Stimulated activated CD4-positive, alpha-beta T cell treated with anti-CD3 and anti-CD28 coated beads, TNF-alpha, amount 100 ng/mL, for 4 hours (primary cell): ENCODE measurements at places on chromosomes 4 and X.

- DNase-seq = no peak
These were observed 2.8 kb downstream of the MXD4 start for GRCh38 chr4:2259036-2259540.

GRCh38 chrX:3567686-3568085 lies 145.8 kb downstream of the PRKX start:
- DNase-seq = no peak

GRCh38 chrX:13028871-13029636 lies 15.4 kb downstream of the FAM9C start:
- no peak for DNase-seq

GRCh38 chr4:184849185-184849584 lies 23.4 kb upstream of the ACSL1 start:
- no peak for DNase-seq

GRCh38 chr4:78613522-78614321 lies 62.2 kb downstream of the ANXA3 start:
- DNase-seq = no peak

DNA sequence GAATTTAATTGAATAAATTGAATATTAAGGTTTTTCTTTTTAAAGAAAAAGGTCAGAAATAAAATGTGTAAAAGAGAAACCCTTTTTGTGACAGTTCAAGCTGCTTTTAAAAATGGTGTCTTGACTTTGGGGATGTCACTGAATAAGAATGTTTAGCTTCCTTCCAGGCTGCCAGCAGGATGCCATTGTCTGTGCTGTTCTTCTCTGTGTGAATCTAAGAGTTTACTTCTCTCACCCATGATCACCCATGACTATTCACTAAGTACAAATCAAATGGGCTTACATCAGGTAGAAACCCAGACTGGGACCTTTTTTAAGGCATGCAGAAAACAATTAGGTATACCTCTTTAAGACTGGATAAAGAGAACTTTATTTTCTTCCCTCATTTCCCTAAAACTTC lies 115.3 kb downstream of the DACH2 start:
- DNase-seq = no peak

DNA sequence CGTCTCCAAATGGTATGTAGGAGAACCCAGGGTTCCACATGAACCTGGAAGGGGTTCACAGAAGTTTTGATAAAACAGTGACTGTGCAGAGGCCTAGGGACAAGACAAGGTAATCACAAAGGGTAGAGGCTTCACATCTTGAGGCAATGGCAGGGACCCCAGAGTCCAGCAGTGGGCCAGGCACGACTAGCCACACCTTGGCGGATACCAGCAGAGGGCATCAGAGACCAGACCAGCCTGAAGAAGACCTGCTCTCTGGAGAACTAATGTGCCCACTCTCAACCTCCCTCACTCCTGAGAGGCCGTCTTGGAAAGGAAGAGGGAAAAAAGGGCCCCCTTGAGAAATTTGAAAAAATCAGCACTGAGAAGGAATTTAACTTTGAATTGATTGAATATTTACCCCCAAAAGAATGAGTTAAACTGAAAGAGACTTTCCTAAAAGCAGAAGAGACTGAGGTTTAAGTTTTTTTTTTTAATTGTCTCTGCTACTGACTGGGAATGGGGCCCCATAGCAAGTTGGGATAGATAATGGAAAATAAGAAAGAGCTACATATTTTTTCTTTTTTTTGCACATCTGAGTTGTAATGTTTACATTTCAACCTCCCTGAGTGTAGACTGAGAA lies 243.8 kb upstream of the JADE1 start:
- DNase-seq = no peak

DNA sequence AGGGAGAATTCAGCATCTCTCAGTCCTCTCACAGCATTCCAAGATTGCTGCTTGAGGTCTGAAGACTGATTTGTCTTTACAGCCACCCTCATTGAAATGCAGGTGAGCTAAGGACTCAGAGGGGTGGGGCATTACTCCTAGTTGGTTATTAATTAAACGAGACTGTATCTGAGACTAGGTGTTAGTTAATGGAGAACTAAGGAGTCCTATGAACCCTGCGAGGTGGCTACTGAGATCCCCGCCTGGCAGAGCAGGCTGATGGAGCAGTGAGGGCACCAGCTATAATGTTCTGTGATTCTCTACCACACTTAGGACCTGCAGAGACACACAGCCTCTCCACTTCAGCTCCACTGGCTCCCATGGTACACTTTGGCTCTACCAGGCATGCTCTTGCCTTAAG lies 215.3 kb downstream of the MID1IP1 start:
- DNase-seq = no peak

GRCh38 chrX:152813206-152813605 lies 17.4 kb downstream of the CETN2 start:
- DNase-seq = no peak

DNA sequence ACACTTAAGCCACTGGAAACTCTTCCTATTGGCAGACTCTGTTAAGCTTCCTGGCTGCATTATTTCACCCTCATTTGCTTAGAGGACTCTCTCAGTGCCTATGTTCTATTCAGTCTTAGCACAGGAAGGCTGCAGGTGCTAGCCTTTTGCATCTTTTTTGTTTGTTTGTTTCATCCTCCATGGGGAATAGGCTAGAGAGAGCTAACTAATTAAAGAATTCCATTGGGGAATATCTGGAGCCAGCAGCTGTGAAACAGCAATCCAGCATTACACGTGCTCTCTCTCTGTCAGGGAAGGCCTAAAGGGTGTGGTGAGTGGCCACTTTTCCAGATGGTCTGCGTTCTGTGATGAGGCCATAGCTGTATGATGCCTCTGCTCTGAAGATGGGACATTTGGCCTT lies 633.6 kb downstream of the SPRY1 start:
- DNase-seq = no peak

DNA sequence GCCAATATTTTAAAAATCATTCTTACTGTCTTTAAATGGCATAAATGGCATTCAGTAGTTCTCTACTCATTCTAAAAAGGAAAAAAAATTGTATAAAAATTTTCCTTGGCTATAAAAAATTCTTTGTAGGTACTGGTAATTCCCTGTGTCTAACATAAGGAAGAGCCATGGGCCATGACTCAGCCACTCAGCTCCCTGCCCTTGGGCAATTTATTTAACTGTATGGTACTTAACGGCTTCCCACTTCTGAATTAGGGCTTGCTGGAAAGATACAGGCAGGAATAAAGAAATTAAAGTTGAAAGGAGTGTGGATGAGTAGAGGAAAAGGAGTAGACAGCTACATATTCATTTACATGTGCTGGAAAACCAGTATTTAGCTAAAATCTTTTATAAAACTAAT lies 30.6 kb downstream of the ABHD18 start:
- DNase-seq = no peak

DNA sequence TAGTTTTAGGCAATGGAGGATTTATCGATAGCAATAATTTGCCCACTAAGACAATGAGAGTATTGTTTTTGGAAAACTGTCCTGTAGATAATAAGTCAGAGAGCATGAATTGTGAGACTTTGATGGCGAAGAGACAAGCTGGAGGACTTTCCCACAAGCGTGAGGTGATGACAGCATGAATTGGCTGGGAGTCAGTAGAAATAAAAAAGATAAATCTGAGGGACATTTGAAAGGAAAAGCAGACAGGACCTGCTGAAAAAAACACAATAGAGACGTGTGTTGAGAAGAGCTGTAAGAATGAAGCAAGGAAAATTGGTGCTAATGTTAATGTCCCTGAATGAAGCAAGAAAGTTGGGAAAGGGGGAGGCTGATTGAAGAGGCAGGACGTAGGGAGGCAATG lies 233.5 kb downstream of the DCTD start:
- DNase-seq = no peak

GRCh38 chrX:133923113-133923512 lies 62.3 kb downstream of the GPC3 start:
- DNase-seq = no peak

DNA sequence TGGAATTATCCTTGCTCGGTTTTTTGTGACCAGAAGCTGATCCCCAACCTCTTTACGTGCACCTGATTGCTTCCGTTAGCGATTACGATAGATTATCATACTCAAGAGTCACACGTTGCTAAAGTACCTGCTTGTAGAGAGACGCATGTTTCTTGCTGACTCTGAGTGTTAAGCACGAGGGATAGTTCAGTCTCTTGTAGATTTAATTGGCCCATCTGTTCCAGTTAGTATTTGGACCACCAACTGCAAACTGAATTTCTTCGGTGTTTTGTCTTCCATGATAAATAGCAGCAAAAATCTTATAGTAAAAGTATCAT lies 516 bp upstream of the COX18 start:
- no peak for DNase-seq

GRCh38 chrX:530726-531610 lies 99.6 kb upstream of the SHOX start:
- no peak for DNase-seq

GRCh38 chr4:184148738-184149637 lies 68.7 kb downstream of the ENPP6 start:
- no peak for DNase-seq

DNA sequence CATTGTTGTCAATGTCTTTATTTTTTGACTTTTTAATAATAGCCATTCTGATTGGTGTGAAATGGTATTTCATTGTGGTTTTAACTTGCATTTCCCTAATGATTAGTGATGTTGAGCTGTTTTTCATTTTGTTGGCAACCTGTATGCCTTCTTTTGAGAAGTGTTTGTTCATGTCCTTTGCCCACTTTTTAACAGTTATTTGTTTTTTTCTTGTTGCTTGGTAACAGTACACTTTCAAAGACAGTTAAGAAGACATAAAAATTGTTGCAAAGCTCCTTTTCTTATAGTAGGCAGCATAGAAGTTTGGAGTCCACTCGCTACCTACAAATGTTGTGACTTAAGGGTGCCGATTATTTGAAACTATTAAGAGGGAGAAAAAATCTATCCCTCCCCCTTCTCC lies 48.7 kb upstream of the SLC7A11 start:
- DNase-seq = no peak

- DNase-seq = no peak
These were observed 10.4 kb downstream of the AFP start for GRCh38 chr4:73446336-73446938.

DNA sequence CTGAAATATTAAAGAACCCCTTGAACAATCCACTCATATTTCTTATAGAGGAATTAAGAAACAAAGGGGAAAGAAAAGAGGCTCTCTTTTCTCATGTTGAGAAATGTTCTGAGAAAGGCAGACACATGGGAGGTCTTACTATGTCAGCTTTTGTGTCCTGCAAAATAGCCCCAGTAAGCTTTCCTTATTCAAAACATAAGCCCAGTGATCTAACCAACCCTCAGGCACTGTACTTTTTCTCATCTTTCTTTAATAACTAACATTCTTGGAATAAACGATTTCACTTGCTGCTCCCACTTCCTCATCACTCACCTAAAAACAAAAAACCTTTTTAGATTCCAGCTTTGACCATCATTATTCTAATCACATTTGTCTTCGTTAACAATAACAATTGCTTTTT lies 115.9 kb downstream of the GLRA3 start:
- no peak for DNase-seq

GRCh38 chrX:100447655-100448397 lies 37.8 kb upstream of the PCDH19 start:
- DNase-seq = no peak

GRCh38 chr4:169185133-169185956 lies 85.4 kb downstream of the SH3RF1 start:
- no peak for DNase-seq

GRCh38 chr4:1795299-1796195 lies 2.5 kb downstream of the FGFR3 start:
- no peak for DNase-seq

- DNase-seq = no peak
These were observed 99.3 kb downstream of the IRF2 start for GRCh38 chr4:184375027-184375426.

- DNase-seq = no peak
These were observed at the start of gene CFP for GRCh38 chrX:47629419-47630200. Gene CFP (minus strand): TSS chrX:47629930. CDS start chrX:47629844, 86 bp downstream.

- no peak for DNase-seq
These were observed 670.5 kb downstream of the GABRG1 start for GRCh38 chr4:45453258-45453853.

DNA sequence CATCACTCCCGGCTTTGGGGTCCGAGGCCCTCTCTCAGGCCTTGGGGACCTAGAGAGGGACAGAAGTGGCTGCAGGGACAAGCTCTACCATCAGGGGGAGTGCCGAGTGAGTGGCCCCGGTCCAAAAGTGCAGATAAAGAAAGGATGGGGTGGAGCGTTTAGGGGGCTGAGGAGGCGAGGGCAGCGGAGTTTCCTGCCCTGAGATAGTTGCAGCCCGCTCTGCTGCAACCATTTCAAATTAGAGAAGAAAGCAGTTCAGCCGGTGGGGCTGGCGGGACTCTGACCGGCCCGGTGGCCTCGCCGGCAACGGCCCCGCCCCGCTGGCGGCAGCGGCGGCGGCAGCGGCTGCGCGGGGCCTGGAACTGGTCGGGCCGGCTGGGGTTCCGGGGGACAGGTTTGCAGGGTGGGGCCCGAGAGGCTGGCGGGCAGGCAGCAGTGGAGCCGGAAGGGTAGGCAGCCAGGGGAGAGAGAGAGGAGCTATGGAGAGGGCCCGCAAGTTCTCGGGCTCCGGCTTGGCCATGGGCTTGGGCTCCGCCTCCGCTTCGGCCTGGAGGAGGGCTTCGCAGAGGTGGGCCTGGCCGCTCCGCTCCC lies 7.6 kb downstream of the DLG3 start:
- no peak for DNase-seq

- DNase-seq = no peak
These were observed 32.4 kb downstream of the FGFRL1 start for GRCh38 chr4:1043651-1044468.

- DNase-seq = peak; percentile 49
These were observed at the start of gene LONRF3 for GRCh38 chrX:118974088-118974907. Gene LONRF3 (plus strand): TSS chrX:118974618. CDS start chrX:118974781, 163 bp downstream.

- no peak for DNase-seq
These were observed 119.7 kb upstream of the NUDT6 start for GRCh38 chr4:123042095-123042494.

DNA sequence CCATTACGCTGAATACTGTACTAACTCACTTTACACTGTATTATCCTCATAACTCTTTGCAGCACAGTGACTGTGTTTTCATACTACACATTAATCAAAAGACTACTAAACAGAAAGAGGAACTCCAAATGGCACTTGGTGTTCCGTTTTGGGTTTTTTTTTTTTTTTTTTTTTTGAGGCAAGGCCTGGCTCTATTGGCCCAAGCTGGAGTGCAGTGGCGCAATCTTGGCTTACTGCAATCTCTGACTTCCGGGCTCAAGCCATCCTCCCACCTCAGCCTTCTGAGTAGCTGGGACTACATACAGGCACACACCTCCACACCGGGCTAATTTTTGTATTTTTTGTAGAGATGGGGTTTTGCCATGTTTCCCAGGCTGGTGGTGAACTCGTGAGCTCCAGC lies 10.7 kb downstream of the KLHL8 start:
- no peak for DNase-seq
